Stomach (tissue), 19 donors: ENCODE measurements at places on chromosomes 1 and 21. TPM values are rescaled to one million over a fixed set of nuclear protein-coding genes. Genes with fewer than 3 reads are reported as not detected.
A peak's percentile ranks its signal among the peaks of the same experiment; 100 is the strongest.

DNA sequence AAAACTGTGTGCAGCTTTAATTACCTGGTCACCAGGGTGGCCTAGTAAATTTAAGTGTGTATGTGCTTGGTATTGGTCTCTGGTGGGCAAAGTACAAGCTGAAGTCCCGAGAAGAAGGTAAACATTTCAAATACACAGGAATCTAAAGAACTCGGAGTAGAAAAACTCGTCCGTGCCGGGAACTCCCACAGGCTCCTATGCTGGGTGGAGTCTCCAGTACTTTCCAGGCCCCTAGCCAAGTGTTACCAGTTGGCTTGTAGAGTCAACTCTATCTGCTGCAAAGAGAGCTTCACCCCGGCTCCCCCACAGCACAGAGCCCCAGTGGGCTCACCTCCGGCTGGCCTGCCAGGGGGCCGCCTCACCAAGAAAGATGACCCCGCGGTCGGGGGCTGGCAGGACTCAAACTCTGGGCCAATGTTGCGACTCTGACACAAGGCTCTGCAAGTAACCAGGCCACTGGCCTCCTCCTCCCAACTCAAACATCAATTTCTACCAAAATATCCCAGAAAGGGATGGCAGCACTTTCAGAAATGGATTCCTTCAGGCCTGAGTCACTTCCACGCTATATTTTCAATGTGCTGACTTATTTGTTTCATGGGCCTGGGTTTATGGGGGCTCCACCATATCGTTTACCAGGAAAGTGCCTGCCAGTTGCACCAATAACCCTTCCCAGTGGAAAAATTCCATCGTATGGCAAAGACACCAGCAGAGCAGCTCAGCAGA, 73.9 kb downstream of the SLC66A1 start:
- DNase-seq: peak; percentile 79
- no peak overlapping the region for H3K4me3 ChIP-seq
- no peaks in the 10 kb centered on the region for H3K27me3 ChIP-seq
- H3K27ac ChIP-seq: peak overlapping the region; percentile 75
- peaks cover 5% of the 10 kb centered on the region for H3K36me3 ChIP-seq
- H3K4me1 ChIP-seq: peaks cover 56% of the 10 kb centered on the region

GRCh38 chr1:155940482-155940992, 901 bp upstream of the RXFP4 start:
- H3K36me3 ChIP-seq: no peaks in the 10 kb centered on the region
- peak overlapping the region; percentile 76 for H3K27ac ChIP-seq
- no peaks in the 10 kb centered on the region for H3K27me3 ChIP-seq
- peak; percentile 86 for DNase-seq
- peaks cover 77% of the 10 kb centered on the region for H3K4me1 ChIP-seq
- H3K4me3 ChIP-seq: no peak overlapping the region

DNA sequence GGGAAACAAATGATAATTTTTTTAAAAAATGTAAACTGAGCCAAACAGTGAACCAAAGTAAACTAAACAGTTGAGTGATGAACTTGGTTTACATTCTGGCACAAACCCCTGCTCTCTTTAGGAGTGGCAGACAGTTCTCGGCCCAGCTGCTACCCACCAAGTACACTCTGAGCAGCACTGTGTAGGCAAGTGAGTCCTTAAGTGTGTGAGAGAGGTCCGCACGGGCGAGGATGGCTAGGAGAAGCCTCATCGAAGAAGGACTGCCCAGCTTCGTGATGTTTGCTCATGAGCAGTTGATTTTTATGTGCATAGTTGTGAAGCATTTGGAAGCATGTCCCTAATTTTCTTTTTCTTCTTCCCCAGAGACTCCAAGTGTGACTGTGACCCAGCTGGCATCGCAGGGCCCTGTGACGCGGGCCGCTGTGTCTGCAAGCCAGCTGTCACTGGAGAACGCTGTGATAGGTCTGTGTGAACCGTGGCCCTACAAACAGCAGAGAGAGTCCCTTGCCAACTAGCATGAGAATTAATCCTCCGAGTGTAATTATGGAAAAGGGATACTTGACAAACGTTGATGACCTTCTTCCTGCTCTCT, 32.1 kb downstream of the LAMC2 start:
- no peaks in the 10 kb centered on the region for H3K27me3 ChIP-seq
- no peaks in the 10 kb centered on the region for H3K36me3 ChIP-seq
- peak overlapping the region; percentile 36 for H3K27ac ChIP-seq
- no peak overlapping the region for H3K4me3 ChIP-seq
- DNase-seq: peak; percentile 40
- H3K4me1 ChIP-seq: peaks cover 14% of the 10 kb centered on the region

- no peak overlapping the region for H3K27ac ChIP-seq
- peaks cover 26% of the 10 kb centered on the region for H3K27me3 ChIP-seq
- peaks cover 41% of the 10 kb centered on the region for H3K4me1 ChIP-seq
- no peaks in the 10 kb centered on the region for H3K36me3 ChIP-seq
- H3K4me3 ChIP-seq: no peak overlapping the region
- peak; percentile 95 for DNase-seq
Measured at GRCh38 chr1:30911059-30911954, 2.7 kb upstream of the SDC3 start.

DNA sequence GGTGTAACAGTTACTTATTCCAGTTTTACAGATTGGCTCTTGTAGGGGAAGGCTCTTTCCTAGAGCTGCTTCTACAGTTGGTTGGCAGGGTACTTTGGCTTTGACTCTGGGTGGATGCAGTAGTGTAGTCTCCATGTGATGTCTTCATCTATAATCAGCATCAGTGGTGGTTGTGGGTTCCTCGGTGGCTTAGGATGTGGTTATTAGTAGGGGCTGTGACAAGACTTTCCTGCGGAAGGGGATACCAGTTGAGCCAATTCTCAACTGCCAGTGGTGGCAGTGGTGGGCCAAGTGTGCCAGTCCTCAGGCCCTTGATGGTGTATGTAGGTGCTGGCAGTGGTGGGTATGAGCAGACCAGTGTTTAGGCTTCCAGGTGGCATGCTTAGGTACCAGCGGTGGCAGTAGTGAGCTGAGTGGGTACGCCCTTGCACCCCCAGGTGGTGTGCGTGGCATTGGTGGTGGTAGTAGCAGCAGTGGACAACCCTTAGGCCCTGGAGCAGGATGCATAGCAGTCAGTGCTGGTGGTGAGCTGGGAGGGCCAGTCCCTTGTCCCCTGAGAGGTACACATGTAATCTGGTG, 27.2 kb upstream of the KLF18 start:
- H3K36me3 ChIP-seq: no peaks in the 10 kb centered on the region
- H3K4me3 ChIP-seq: no peak overlapping the region
- no peak overlapping the region for H3K27ac ChIP-seq
- DNase-seq: no peak

The SPATA46 gene
- not detected for polyA plus RNA-seq
